ENCODE measurements at places on chromosomes 16 and 17.

GRCh38 chr16:46638947-46639925, 18.1 kb upstream of the SHCBP1 start:
- DNase-seq, result no peak

- DNase-seq, result no peak
Observed at GRCh38 chr16:88923450-88923849, 53.6 kb downstream of the CBFA2T3 start.

DNA sequence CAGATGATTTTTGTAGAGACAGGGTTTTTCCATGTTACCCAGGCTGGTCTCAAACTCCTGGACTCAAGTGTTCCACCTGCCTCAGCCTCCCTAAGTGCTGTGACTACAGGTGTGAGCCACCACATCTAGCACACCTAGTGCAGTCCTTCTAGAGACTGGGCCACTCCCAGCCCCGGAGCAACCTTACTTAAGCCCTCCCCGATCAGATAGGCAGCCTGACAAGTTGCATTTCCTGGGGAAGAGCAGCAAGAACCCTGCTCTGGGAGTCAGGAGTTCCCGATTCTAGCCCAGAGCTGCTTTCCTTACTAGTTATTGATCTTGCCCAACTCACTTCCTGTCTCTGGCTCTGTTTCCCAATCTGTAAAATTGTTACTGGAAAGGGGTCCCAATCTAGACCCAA, 7.0 kb upstream of the NAGLU start:
- DNase-seq, result no peak

DNA sequence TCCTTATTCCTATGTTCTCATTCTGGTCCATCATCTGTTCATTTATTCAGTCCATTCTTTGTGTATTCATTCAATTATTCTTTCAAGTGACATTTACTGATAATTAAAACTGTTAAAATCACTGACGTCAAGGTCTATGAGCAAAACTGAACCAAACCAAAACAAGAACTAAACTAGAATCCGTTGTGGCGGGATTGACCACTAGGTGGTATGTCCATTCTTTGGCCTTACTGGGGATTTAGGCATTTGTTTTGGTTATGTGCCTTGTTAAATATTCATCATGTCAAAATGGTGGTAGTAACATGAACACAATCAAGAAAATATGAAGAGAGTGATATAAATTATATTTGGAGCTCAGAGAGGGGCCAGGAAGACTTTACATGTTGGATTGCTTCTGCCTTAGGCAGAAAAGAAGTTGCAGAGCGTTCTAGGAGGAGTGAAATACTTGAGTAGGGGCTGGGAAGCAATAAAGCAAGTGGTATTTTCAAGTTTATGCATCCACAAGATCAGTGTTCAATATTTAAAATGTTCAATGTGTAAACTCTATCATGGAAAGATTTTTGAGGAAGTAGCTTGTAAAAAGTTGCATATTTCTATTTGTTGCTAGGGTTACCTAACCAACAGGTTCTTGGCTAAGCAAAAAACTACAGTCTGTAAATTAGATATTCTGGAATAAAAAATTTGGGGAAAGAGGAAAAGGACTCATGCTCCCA, 129.0 kb downstream of the CDH13 start:
- DNase-seq, result no peak

DNA sequence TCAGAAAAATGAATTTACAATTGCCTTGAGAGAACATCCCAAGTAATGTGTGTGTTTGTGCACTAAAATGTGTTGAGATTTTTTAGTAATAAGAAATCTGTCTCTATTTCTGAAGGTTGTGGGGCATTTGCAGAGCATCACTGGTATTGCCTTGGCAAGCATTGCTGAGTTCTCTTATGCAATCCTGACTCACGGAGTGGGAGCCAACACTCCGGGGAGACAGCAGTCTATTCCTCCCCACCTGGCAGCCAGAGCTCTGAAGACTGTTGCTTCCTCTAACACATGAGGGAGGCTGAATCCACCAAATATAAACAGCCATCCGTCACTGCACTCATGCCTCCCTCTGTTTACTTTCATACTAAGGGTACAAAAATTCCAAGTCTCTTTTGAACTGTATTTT, 10.6 kb downstream of the CNTD1 start:
- no peak for DNase-seq

- DNase-seq, result no peak
Observed at GRCh38 chr16:48295488-48296281, 48.3 kb upstream of the ABCC11 start.

- no peak for DNase-seq
Observed at GRCh38 chr17:50865868-50866260, 290 bp downstream of the TOB1 start.

DNA sequence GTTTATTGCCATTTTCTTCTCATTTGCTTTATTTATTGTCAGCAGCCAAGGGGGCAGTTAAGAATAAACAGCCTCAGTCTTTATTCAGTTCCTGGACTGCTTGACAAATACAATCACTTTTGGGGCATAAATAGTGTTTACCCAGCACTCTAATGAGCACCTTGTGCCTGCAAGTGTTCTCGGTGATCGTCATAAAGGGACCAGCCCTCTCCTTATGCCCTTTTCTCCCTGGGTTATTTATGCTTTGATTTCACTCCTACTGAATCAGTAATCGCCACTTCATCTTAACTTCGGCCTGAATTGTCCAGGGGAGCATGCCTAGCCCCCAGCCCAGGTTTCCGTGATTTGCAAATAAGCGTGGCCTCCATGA, 55.7 kb upstream of the CACNG5 start:
- no peak for DNase-seq

DNA sequence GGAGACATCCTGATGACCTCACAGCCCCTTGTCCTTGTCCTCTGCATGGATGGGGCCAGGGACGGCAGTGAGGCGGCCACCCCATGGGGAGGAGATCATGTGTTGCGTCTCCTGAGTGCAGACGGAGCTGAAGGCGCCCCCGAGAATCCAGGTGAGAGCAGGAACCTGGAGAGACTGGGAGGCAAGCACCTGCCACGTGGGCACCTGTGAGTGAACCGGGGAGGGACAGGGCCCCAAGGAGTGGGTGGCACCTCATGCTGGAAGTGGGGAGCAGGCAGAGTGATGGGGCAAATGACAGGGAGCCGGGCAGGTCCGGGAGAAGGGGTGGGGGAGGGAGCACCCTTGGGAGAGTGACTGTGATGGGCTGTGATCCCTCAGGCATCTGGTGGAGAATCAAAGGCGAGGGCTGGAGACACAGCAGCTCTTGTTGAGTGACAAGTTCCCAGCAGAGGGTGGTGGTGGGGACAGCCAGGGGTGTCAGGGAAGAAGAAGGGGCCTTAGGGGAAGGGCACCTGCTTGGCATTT, 174.3 kb upstream of the CHMP6 start:
- DNase-seq, result no peak

DNA sequence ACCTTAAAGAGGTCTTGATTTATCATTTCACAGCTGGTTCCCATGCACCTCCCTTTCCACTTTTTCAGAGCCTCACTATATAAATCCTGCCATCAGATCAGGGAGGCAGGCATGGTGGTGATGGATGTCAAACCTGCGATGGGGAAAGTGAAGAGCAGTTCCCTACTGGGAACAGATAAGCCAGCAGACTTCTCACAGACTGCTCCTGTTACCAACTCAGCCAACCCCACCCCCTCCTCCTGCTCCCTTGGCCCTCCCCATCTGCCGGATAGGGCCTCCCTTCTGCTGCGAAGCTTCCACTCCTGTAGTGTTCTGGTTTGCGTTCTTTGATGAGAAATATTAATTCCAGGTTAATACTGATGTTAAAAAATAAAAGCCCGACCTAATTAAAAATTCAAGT, 232.1 kb downstream of the STX8 start:
- DNase-seq, result peak; percentile 27

GRCh38 chr17:385178-385835, 32.7 kb upstream of the RPH3AL start:
- no peak for DNase-seq

DNA sequence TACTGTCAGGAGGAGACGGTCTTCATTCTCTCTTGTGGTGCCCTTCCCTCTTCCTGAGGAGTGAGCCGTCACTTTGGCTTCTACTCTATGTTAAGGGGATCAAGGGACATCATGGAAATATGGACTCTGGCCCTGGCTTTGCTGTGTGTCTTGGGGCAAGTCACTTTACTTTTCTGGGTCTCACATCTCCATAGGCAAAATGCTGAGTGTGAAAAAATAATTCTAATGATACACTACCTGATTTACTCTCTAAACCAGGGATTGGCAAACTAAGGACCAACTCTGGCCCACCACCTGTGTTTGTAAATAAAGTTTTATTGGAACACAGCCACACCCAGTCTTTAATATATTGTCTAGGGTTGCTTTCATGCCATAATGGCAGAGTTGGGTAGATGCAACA, 548.7 kb upstream of the CDH5 start:
- no peak for DNase-seq

- peak; percentile 27 for DNase-seq
Observed at GRCh38 chr17:17922070-17922614, 50.1 kb downstream of the TOM1L2 start.

DNA sequence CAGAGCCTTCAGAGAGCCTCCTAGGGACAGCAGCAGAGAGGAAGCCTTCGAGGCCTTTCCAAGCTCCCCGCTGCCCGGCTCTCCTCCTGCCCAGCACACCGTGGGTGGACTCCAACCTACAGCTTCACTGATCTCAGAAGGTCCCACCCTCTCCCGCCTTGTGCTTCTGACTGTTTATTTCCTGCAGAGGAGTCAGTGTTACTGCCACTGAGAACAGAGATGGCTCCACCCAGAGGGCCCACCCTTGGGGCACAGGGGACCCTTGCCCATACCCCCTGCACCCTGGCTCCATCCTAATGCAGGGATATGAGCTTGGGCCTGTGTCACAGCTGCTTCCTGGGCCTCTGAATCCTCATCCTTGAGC, 52.8 kb upstream of the TOB1 start:
- DNase-seq, result no peak

GRCh38 chr16:10641953-10642949, 52.5 kb downstream of the TEKT5 start:
- no peak for DNase-seq

DNA sequence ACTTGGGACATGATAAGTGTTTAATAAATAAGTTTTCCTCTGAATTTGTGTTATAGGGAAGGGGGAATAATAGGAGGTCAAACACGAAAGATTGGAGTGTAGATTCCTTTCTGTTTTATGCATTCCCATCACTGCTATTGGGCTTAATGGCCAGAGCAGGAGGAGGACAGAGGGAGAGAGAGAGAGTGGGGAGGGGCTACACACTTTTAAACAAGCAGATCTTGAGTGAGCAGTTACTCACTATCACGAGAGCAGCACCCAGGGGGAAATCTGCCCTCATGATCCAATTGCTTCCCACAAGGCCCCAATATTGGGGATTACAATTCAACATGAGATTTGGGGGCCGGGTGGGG, 505.0 kb downstream of the GRIN2A start:
- DNase-seq, result no peak

DNA sequence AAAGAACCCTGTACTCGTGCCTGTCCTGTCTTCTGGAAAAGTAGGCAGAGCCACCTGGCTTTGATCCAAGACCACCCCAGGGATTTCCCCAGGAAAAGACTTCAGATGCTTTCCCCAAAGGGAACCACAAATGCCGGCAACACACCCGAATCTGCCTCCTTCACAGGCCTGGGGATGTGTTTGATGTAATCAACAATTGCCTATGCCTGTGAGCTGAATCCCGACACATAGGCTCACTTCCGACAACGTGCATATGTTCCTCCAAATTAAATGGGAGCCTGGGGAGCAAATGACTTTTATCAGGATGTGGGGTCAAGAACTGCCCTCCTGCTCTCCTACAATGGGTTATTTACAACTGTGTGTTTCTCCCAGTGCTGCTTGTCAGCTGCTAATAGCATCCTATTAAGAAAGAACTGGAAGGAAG, 535.2 kb upstream of the CDH11 start:
- peak; percentile 52 for DNase-seq

- DNase-seq, result no peak
Observed at GRCh38 chr17:67004181-67004580, 39.7 kb downstream of the CACNG4 start.

GRCh38 chr16:30184096-30184890, 891 bp downstream of the CORO1A start:
- DNase-seq, result no peak

- no peak for DNase-seq
Observed at GRCh38 chr16:83068686-83069085, 441.9 kb downstream of the CDH13 start.

DNA sequence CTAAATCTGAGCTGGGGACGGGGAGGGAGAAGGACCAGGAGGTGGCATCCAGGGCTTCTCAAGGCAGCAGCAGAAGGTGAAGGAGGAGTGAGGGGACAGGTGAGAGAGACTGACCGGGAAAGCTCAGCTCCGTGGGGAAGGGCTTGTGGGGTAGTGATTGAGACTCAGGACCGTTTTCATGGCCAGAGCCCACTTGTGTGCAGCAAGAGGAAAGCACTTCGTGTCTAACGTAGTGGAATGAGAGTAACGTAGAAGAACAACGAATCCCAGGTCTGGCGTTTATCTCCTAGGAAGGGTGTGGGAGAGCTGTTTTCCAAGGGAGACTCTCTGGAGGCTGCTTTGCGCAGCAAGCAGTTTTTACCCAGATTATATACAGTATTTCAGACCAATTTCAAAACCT, 1.3 kb upstream of the CDH3 start:
- DNase-seq, result no peak

GRCh38 chr17:73997059-73997458, 206.4 kb upstream of the RPL38 start:
- no peak for DNase-seq

- no peak for DNase-seq
Observed at GRCh38 chr17:17216776-17217175, 10.6 kb upstream of the PLD6 start.

GRCh38 chr16:1651094-1651973, 26.7 kb upstream of the JPT2 start:
- peak; percentile 17 for DNase-seq

- DNase-seq, result no peak
Observed at GRCh38 chr17:77485089-77485833, 344.5 kb downstream of the SEC14L1 start.

DNA sequence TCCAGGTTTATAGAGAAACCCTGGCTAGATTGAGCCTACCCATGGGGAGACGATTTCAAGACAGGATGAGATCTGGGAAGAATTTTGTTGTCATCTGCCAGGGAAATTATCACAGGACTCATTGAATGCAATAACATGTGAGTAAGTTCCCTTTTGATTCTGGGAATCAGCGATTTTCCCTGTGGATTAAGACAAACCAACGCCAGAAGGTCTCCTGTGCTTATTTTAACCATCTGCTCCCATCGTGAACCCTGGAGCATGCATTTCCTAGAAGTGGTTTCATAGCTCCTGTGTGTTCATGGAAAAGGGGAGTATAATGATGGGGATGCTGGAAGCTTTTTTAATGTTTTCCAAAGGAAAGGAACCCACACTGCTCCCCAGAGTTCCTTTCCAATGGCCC, 21.0 kb upstream of the ARHGAP44 start:
- DNase-seq, result no peak

GRCh38 chr16:3152277-3152990, 17.6 kb downstream of the ZNF213 start:
- DNase-seq, result peak; percentile 93

- no peak for DNase-seq
Observed at GRCh38 chr16:17070882-17071592, 399.7 kb downstream of the XYLT1 start.

All from SK-N-DZ (cell line).